Immature natural killer cell (primary cell): ENCODE measurements at places on chromosomes 12 and 14. TPM values are rescaled to one million over a fixed set of nuclear protein-coding genes. Genes with fewer than 3 reads are reported as not detected.

RPGRIP1 gene
- not detected for polyA plus RNA-seq

DNA sequence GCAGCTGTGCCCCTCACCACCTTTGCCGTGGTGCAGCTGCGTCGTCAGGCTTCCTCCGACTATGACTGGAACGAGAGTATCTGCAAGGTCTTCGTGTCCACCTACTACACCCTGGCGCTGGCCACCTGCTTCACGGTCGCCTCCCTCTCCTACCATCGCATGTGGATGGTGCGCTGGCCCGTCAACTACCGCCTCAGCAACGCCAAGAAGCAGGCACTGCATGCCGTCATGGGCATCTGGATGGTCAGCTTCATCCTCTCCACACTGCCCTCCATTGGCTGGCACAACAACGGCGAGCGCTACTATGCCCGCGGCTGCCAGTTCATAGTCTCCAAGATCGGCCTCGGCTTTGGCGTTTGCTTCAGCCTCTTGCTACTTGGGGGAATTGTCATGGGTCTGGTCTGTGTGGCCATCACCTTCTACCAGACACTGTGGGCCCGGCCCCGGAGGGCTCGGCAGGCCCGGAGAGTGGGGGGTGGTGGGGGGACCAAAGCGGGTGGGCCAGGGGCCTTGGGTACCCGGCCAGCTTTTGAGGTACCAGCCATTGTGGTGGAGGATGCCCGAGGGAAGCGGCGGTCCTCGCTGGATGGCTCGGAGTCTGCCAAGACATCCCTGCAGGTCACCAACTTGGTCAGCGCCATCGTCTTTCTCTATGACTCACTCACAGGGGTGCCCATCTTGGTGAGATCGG is 2.6 kb downstream of the GPR162 start:
- no peak for DNase-seq

SLC6A15 gene
- polyA plus RNA-seq = not detected

SLCO1C1 gene
- not detected for polyA plus RNA-seq

GRCh38 chr12:50988051-50988450 is 35.7 kb downstream of the HIGD1C start:
- no peak for DNase-seq

GRCh38 chr12:7403466-7403865 is 40.5 kb downstream of the CD163L1 start:
- DNase-seq = no peak

- DNase-seq = no peak
Measured at GRCh38 chr14:69531135-69531534, 43.5 kb downstream of the CCDC177 start.

- no peak for DNase-seq
Measured at GRCh38 chr12:76940671-76941445, 62.0 kb upstream of the CSRP2 start.

DNA sequence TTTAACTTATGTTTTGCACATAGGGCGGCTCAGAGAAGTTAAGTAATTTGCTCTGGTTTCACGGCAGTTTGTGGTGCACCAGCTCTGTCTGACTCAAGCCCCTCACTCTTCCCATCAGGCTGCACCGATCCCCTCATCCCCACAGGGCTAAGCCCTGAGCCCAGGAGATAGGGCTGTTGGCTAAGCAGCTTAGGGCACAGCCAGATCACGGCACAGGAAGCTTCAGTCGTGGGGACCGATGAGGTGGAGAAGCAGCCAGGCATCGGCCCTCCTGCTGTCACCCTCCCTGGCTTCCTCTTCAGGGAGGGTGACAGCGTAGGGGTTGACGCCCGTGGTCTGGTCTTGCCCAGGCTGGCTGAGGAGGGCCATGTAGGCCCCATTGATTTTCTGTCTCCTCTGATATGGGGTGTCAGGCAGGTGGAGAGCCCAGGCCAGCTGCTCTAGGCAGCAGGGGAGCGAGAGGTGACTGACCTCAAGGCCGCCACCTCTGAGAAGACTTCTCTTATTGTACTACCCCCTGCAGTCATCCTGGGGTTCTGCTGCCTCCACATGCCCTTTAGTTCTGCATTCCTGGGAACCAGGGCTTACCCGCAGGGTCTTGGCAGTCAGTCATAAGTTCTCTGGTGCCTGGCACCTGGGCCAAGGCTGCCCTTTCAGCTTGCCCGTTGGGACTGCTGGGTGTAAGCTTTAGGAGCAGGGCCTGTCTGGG is 166.4 kb downstream of the TSPAN9 start:
- no peak for DNase-seq

DNA sequence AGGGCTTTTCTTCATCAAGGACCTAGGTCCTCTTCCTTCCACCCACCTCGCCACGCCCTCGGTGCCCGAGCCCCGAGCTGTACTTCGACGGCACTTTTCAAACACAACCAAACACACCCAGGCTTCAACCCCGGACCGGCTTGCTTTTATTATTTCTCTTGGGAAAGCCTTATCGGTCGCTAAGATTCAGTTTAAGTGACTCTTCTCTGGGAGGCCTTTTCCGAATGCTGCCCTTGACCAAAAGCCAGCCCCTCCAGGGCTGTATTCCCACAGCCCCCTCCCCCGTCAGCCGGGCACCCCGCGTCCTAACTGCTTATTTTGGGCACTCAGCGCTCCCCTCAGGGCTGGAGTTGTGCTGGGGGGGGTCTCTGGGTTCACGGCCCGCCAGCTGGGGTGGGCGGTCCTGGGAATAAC is 644 bp upstream of the PPP4R4 start:
- no peak for DNase-seq

DNA sequence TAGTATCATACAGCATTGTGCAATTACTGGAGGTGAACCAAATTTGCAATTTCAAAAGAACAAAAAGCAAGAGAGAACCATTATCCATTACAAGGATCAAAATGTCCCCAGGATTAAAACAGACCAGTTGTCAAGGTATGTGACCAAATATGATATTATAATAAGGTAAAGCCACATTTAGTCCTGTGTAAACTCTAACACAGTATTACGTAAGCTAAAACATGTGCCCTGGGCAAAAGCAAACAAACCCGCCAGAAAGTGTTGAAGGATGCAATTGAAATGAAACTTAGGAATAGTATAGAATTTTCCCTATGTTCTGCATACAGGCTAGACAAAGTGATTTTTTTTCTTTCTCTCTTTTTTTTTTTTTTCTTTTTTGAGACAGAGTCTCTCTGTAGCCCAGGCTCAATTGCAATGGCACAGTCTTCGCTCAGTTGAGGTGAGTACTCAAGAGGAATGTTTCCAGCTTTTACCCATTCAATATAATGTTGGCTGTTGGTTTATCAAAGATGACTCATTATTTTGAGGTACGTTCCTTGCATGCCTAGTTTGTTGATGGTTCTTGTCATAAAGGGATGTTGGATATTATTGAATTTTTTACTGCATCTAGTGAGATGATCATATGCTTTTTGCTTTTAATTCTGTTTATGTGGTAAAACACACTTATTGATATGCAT is 137.1 kb upstream of the FOXG1 start:
- DNase-seq = no peak

DNA sequence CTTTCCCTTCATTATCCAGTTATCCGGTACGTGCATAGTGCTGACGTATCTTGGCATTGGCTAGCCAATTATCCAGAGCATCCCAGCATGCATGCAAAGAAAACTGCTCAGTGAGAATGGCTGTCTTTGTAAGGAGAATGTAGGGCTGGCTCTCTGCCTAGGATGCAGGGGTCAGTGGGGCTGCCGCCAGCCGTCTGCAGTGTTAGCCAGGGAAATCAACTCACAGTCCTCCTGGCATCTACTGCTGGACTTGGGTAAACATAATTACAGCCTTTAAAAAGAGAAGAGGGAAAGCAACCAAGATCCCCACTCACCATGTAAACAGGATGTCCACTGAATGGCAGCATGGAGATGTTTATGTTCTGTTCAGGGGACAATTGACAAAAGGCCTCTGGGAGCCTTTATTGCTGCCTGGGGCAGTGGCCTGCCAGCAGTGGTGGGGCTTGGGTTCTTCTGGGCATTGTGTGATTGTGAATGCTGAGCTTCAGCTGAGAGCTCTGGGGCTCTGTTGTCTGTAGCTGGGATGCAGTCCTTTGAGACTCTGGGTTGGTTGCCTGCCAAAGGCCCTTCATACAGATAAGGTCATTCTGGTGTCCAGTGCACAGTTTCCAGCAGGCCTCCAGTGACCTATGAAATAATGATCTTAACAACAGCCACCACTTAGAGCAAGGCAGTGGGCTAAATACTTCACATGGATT is 121.8 kb downstream of the TBC1D30 start:
- DNase-seq = no peak

- DNase-seq = no peak
Measured at GRCh38 chr14:39432619-39433451, 602 bp upstream of the FBXO33 start.

NFATC4 gene
- not detected for polyA plus RNA-seq

DNA sequence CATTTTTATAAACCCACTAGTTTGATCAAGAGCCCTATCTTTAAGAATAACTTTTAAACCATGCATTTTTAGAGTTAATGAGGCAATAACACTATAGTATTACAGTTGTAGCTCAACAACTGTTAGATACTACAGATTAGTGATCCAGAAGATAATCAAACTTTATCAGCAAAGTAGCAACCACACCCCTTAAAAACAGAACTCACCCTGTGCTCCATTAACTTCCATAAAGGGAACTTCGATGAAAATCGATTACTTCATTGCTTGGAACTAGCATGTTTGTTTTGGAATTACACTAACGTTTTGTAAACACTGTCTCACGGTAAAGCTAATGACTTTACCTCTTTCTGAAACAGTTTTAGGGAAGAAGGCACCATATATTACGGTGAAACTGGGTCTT is 1.4 kb downstream of the SGPP1 start:
- no peak for DNase-seq

DNA sequence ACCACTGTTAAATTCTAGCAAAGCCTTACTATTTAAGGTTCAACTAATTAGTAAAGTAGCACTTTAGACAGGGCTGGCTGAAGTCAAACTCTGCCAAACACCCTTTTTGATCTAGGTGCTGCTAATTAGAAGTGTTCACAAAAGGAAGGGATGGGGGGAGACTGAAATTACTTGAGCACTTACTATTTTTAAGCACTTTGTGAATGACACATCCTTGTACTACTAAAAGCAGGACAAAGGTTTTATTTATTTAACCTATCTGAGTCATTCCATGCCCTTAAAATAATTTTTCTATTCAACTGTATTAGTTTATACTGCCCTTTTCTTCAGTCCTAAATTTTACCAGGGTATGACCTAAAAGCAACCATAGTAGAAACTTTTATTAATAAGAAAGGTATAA is 20.1 kb downstream of the MBIP start:
- DNase-seq = no peak

DNA sequence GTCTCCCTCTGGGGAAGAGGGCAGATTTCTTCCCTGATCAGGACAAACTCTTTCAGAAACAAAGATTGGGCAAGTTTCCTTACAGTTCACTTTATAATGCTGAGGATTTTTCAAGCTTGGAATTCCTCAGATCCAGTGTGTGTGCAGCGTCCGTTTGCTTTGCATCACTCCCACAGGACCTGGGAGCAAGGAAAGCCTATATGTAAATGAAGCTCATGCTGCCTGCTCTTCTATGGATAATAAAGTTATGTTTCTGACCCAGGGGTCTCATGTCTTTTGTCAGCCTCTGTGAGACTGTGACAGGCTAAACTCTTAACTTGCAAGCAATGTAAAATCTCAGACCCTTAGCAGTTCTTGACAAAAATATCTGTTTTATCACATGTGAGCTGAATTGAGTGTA is 41.6 kb downstream of the TRHDE start:
- no peak for DNase-seq

DNA sequence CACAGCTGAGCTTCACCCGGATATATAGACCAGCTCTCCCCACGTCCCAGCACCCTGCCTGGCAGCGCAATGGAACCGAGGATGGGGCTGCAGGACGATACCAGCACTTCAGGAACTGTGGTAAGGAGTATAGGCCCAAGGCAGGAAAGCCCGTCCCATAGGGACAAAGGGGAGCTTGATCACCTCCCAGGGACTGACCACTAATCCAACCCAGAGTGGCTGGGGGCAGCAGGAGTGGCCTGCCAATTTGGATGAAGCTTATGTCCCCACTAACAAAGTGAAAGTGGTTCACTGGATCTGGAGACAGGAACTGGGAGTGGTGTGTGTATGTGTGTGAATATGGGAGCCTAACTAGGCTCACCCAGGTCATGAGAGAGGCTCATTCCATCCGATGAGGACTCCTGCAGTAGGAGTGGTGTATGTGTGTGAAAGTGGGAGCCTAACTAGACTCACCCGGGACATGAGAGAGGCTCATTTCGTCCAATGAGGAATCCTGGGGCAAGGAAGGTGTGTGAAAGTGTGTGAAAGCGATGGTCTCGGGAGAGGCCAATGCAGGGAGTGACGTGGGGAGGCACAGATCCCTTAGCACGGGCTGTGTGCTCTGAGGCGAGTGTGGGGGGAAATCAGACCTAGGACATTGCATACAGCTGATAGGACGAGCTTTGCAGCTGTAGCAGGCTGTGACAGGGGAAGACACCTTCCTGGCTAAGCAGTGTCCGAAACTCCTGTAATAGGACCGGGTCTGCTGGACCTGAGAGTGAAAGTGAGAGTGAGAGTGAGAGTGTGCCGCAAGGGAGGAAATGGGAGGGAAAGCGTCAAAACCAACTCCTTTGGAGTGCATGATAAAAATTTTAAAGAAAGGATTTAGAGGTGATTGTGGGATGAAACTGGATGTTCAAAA is 25.7 kb downstream of the KLRK1 start:
- peak; percentile 66 for DNase-seq

GRCh38 chr14:55272922-55273321 is 1.7 kb downstream of the FBXO34 start:
- no peak for DNase-seq

GRCh38 chr14:30312214-30312613 is 246.7 kb upstream of the G2E3 start:
- DNase-seq = no peak

DNA sequence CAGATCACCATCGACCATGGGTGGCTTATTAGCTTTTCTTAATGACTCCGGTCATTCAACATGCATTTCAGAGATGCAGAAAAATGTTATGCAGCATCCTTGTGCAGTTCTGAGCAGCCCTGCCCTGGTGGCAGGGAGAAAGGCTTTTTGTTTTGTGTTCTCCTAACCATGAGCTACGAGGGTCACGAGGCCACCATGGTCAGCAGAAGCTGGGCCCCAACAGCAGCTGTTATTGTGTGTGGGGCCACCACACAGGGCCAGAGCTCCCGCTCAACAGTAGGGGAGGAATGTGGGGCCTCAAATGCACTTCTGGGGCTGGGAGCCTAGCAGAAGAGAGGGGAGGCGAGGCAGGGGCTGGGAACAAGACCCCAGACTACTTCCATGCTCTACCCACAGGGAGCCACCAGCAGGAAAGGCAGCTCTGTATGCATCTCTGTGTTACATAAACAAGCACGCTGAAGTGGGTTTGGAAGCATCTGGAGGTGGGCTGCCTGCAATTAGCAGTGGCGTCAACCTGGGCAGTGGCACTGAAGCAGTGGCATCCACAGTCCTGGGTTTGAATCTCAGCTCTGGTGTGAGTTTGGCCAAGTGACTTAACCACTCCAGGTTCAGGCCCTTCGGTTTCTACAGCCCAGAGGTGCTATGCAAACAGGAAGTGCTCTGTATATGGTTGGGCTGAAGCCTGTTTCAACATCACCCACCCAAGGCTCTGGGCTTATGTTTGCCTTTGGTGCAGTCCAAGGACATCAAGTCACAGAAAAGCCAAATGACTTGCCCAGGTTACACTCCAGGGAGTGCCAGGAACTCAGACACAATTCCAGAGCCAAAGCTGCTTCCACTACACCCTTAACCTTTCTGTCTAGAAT is 16.3 kb downstream of the GLTP start:
- peak; percentile 39 for DNase-seq

KRT79 gene
- polyA plus RNA-seq = not detected
